ENCODE measurements at places on chromosomes 1 and 21.

GRCh38 chr21:36079010-36079649 lies 9.3 kb downstream of the CBR1 start:
- peak; percentile 47 for DNase-seq

- no peak for DNase-seq
These were observed 169.2 kb upstream of the SGIP1 start for GRCh38 chr1:66364578-66365391.

GRCh38 chr1:7373251-7373650 lies 397.8 kb upstream of the VAMP3 start:
- no peak for DNase-seq

- peak; percentile 68 for DNase-seq
These were observed 685 bp downstream of the UBAP2L start for GRCh38 chr1:154221278-154222001.

GRCh38 chr1:232445361-232446106 lies 184.4 kb downstream of the SIPA1L2 start:
- DNase-seq: no peak

DNA sequence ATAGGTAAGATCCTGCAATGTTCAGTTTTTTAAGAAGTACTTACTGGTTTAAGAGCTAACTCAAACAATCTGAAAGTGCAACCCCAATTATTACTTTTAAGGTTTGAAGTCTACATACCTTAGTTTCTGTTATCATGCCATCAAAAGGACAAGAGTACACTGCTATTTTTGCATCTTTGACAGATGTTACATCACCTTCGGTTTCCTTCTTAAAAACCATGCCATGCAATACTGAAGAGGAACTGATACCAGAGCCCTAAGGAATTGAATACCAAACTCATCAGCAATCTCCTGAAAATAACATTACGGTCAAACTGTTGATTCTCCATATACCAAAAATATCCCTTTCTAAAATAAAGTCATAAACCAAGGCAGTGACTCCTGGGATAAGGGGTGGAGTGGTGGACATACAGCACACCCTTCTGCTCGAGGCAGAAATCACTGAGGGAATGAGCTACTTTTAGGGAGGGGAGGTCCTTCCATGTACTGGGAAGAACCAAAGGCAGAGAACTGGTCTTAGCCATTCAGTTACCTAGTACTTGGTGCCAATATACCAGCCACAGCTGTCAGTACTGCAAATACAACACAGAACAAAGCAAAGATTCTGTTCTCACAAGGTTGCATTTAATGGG lies 8.5 kb downstream of the CCT8 start:
- peak; percentile 47 for DNase-seq

- DNase-seq: no peak
These were observed 147.3 kb downstream of the DUSP10 start for GRCh38 chr1:221594576-221594975.

DNA sequence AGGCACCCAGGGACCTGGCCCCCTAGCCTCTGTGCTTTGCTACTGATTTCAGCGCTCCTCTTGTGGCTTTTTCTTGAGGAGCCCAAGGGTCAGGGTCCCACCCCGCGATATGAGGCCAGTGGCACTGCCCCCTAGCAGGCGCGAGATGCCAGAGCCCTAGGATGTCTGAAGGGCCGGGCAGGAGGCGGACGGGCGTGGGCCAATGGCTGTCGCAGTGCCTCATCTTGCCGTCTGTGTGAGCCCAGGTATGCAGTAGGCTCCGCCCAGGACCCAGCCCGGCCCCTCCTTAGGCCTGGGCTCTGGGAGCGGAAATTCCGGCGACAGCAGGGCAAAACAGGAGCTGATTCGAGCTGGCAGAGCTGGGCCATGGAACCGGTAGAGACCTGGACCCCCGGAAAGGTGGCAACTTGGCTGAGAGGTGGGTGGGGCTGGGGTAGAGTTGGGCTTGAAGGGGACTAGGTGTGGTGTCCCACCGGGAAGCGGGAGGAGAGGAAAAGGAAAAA lies at the start of gene CNKSR1:
CNKSR1 (plus strand) TSS at position 310 of the 503 bp plus-strand sequence; CDS start at position 367, 57 bp downstream.
- no peak for DNase-seq

DNA sequence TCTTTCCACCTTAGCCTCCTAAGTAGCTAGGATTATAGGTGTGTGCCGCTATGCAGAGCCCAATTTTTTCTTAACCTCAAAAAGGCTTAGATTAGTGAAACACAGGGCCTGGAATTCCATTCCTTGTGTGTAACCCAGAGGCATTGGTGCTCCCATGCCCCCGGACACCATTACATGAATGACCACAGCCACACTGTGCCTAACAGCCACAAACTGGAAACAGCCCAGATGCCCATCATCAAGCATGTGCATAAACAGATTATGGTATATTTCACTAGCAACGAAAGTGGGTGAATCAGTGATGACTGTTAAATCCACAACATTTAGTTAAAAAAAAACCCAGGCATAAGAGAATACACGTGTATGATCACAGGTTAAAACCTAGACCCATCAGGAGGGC lies 24.4 kb downstream of the ADAM30 start:
- no peak for DNase-seq

- no peak for DNase-seq
These were observed 10.7 kb downstream of the MED18 start for GRCh38 chr1:28339551-28339950.

DNA sequence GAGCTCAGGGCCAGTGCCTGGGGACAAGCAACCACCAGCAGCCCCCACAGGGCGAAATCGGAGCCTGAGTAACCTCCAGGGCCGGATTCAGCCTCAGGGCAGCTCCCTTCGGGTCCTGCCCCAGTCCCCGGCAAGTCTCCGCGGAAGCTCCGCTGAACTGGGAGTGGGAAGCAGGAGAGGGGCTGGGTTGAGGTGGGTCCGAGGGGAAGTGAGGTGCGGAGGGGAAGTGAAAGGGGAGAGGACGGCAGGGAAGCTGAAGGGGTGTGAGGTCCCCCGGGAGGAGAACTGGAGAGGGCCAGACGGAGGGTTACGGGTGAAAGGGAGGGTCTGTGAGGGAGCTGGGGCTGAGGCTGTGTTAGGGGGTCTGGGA lies 560 bp downstream of the PADI2 start:
- no peak for DNase-seq

DNA sequence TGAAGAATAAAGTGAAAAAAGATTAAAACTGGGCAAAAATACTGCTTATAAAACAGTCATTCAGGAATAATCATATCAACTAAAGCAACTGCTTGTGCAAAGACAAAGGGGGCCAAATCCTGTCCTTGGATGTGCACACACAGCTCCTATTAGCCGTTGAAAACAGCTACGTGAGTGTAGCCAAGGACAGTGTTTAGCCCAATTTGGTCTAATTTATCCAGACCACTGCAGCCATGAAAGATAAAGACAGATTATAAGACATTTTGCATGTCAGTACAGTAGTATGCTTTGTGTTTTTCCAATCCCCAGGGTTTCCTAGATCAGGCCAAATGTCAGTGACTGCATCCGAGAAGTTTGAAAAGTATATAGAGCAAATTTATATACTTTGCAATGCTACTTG lies 146.3 kb upstream of the PKN2 start:
- DNase-seq: no peak

DNA sequence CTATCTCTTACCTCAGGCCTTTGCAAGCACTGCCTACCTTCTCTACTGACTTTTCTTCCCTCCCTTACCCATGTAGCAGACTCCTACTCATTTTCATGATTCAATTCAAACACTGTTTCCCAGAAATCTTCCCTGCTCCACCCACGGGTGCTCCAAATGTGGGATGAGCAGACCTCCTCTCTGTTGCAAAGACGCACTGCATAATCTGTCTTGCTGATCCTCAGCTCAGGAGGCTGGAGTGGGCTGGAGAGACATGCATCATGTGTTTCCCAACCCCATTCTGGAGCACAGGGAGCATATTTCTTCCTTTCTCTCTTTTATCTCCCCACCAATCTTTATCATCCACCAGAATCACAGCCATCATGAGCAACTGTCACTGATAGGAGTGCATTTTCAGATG lies 459.9 kb upstream of the NFIA start:
- DNase-seq: no peak

- DNase-seq: no peak
These were observed 93.2 kb downstream of the KCTD3 start for GRCh38 chr1:215660259-215660658.

DNA sequence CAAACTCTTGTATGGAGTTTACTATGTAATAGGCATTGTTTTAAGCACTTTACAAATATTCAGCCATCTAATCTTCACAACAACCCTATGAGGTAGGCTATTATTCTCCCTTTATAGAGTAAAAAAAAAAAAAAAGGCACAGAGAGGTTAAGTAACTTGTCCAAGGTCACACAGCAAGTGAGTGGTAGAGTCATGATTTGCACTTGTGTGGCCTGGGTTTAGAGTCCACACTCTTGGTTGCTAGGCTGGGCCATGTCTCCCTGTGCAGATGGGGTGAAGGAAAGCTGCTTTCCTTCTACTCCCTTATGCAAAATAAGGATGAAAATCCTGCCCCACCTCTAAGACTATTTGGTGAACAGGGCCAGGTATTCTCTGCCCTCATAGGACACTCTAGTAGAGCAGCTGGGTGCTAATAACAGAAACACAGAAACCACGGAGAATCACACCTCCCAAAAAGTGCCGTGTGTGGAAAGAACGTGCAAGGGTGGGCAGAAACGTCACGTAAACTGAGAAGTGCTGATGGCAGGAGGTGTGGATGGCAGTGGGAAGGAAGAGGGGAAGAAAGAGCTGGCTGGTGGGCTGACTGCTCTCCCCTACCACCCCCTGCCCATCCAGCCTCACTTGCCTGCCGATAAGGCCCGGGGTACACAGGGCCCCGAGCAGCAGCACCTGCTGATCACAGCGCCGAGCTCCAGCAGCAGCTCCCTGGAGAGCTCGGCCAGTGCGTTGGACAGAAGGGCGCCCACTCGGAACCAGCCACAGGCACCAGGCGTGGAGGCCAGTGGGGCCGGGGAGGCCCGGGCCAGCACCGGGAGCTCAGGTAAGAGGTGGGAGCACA lies 28.3 kb upstream of the VPS13D start:
- DNase-seq: no peak

- no peak for DNase-seq
These were observed 23.7 kb downstream of the SRRM1 start for GRCh38 chr1:24666794-24667193.

DNA sequence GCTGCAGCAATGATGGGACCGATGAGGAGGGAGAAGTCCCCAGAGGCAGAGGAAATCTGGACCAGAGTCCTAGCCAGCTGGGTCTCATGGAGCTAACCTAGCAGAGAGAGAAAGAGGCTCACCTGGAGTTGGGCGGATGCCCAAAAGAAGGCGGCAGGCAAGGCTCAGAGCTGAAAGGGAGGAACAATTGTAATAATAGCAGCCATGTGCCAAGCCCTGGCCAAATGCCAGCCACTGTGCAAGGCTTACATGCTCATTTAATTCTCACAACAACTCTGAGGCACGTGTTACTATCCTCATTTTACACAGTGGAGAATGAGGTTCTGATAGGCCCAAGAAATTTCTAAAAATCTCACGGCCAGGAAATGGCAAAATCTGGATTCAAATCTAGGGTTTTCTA lies 50.0 kb upstream of the ZNF648 start:
- DNase-seq: no peak

DNA sequence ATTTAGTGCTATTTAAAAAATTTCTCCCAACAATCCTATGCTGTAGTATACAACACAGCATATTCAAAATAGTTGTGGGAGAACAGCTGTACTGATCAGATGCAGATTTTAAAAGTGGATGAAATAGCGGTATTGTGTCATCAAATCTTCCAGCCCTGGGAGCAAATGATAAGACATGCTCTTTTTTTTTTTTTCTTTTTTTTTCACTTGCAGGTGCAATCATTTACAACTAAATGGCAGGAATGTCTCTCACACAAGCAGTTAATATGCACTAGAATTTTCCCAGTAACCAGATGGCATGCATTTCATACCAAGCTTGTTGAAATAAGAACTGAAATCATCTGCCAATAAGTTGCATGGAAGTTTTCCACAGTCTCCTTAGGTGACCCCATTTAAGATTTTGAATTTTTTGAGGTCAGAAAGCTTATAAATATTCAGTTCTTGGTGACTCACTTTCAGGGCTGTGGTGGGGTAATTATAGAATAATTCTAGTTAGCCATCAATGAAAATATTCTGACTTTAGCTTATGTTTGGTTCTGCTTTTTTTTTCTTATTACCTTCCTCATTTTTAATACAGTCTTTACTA lies 623.9 kb upstream of the NR5A2 start:
- DNase-seq: no peak

GRCh38 chr1:9916452-9916851 lies 6.4 kb upstream of the CTNNBIP1 start:
- DNase-seq: no peak

DNA sequence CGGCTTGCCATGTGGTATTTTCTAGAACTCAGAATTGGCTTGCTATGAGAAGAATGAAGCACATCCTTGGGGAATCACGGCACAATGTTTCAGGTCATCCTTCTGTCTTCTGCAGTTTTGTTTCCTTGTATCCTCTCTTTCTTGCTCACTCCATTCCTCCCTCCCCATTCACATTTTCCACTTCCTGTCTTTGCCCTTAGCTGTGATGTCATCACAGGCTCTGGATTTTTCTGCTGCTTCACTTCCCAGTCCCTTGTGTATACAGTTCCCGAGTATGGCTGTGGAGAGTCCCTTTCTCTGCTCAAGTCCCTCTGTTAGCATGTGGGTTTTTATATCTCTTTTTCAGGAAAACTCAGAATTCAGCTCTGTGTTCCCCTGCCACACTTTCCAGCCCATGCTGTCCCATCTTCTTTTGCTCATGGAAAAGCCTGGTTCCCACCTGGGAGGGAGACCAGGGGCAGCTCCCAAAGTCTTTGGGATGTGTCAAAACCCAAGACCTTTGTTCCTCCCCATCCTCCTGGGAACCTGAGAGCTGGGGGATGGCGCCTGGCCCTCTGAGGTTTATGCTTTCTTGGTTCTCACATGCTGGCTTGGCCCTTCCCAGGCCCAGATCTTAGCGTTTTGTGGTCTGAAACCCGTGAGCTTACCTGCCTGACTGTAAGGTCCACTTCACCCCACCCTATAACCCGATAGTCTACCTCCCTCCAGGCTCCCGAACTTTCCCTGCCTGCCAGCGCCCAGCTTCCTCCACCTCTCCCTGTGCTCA lies 4.8 kb upstream of the RGS16 start:
- no peak for DNase-seq

GRCh38 chr1:69791311-69791710 lies 223.6 kb downstream of the LRRC7 start:
- DNase-seq: no peak

- DNase-seq: no peak
These were observed 3.4 kb downstream of the PIAS3 start for GRCh38 chr1:145855426-145855948.

DNA sequence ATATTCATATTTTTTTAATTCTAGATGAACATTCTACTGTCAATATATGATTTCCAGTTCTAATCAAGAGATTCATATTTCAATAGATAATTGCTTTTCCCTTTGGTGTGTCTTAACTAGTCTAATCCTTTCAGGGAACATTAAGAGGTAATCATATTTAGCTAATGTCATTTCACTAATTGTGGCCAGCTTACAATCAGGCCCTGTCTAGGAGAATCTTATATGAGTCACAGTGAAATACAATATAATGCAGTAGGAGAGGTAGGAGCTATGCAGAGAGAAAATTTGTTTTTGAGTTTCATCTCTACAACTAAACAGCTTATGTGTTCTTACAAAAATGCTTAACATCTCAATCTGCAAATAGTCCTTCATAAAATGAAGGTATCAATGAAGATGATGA lies 85.9 kb downstream of the DPYD start:
- DNase-seq: no peak
